ENCODE measurements at places on chromosomes 3 and 15.

DNA sequence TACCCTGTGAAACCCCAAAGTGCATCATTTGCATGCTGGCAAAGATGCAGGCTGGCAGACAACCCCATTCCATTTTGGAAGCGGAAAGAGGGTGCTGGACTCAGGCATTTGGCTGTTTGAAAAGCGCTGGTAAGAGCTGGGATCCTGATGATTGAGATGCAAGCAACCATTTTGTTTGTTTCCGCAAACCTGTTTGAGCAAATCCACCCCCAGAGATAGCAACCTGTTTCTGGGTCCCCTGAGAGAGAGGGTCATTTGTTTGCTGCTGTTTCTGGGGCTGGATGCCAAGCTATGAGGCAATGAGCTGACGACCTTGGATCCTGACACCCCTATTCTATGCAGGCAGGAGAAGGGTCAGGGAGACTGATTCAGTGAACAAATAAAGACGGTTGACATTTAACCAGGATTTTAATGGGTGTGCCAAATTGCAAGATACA, 9.8 kb downstream of the SLC6A1 start:
- DNase-seq, result no peak

DNA sequence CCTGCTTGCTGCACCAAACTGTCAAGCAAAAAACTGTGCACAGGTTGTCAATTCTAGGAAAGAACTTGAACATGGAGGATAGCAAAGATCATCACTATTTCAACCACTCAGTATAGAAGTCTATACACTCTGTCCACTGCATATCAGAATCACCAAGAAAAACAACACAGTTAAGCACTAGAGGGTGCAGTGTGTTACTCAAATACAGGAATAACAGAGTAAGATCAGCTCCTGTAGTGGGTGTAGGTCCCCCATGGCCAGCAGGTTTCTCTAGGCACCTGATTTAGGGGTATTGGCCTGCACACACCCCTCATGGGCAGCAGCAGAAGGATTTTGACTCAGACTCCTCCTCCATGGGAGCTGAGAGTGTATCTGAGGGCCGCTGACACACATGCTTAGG, 464.1 kb downstream of the EPHA6 start:
- DNase-seq, result no peak

DNA sequence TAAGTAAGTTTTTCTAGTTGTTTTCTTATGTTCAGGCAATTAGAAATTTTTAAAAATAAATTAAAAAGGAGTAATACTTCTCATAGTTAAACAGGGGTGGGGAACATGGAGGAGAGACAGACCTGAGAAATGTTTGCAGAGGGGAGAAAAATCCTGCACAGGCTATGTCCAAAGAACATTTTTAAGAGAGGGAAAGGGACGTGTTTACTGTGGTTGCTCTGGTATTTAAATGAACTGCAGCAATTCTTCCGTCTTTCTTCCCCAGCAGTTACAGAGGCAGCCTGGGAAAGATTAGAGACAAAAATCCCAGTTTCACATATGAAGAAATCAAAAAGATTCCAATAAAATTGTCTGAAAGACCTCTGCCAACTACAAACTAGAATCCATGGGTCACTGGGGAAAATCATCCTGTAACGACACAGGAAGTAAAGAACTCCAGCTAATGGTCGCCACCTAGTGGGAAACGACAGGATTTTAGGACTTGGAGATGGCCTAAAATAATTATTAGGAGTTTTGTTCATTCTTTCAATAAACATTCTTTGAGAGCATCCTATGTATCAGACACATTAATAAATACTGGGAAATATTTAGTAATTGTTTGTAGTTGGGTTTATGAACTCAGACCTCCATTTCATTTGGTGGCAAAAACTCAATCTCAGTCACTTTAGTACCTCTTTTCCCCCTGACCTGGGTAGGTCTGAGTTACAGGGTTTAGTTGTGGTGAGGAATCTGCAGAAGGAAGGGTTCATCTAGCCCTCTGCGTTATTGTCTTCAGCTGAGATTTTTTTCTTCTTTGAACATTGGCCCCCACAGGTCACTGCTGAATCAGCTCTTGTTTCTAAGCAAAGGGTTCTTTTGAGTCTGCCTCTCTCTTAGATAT, 69.9 kb upstream of the GOLIM4 start:
- no peak for DNase-seq

GRCh38 chr3:2206536-2206935, 107.9 kb downstream of the CNTN4 start:
- DNase-seq, result no peak

- no peak for DNase-seq
These were observed 137.6 kb downstream of the SI start for GRCh38 chr3:164940745-164941144.

GRCh38 chr15:90336705-90337141, 15.4 kb upstream of the ZNF774 start:
- DNase-seq, result no peak

- DNase-seq, result no peak
These were observed 565.2 kb downstream of the ROBO1 start for GRCh38 chr3:79202471-79203143.

Measured in activated T-helper 1 cell treated with Interleukin-2 at 50 U/mL for 16 hours (primary cell).